ENCODE measurements at places on chromosomes 4 and X.

DNA sequence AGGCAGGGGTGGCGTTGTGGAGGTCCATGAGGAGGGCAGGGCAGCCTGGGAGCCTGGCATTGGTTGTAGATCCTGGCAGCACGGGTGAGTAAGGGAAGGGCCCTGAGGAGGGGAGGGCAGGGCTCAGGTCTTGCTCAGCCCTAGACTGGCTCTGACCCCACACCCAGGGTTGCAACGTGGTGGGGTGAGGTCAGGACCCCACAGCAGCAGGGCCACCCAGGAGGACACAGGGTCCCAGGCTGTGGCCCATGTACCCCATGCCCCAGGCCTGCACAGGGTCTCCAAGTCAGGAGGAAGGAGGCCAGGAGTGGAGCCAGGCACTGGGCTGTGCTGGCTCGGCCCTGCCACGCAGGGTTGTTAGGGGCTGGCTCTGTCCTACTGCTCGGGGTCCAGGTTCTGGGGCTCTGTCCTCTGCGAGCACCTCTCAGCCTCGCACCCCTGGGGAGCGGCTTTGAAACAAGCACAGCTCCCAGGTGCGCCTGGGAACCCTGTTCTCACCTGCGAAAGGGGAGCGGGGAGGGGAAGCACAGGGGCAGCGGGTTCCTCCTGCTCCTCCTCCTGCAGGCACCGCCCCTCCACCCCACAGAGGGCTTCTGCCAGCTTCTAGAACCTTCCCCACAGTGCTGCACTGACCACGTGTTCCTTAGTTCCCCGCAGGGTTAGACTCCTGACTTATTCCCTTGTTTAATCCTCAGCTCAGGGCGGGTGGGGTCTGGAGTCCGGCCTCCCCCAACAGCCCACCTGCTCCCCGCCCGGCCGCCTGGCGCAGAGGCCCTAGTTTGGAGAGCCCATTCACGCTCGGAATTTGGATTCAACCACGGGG is 20.4 kb downstream of the MSANTD1 start:
- DNase-seq = peak; percentile 45

- DNase-seq = no peak
These were observed 34.6 kb downstream of the PRPS2 start for GRCh38 chrX:12825801-12826200.

DNA sequence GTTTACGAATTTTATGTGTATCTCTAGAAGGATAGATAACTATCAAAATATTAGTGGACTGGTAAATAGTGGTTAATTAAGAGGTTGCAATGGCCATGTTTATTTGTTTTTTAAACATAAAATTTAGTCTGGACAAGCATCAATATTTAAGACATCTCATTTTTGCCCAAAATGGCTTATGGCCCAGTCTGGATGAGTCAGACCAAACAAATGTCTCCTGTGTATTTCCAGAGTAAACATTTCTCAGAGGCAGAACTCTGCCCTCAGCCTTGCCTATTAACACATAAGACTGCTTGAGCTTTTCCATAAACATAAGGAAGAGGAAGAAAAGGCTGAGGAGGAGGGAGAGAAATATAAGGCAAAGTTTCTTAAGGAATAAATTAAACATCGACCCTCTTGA is 277.1 kb upstream of the DIAPH2 start:
- peak; percentile 55 for DNase-seq

DNA sequence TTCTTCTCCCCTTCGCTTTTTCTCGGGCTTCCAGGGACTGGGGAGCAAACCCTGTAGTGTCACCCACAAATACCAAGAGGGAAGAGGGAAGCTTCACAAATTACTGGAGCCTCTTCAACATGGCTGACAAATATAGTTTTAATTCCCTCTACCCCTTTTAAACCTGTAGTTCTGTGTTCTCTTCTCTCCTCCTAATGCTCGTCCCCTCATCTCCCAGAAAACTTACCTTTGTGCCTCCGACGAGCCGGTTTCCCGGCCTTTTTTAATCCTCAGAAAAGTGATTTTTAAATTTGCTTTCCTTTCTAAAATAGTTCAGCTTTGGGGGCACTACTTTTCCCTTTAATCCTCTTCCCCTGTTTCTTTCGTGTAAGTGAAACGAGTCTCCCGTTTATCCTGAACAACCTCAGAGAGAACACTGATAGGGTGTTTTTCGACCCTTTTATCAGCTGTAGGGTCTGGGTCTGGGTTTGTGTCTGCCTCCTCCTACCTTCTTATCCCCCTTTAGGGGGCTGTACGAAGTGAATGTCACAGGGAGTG is 408 bp downstream of the TET2 start:
- no peak for DNase-seq

Measured in muscle of leg (tissue), 16 donors.